AG08395 (cell line): ENCODE measurements at places on chromosomes 12 and 14.
A peak's percentile ranks its signal among the peaks of the same experiment; 100 is the strongest.

DNA sequence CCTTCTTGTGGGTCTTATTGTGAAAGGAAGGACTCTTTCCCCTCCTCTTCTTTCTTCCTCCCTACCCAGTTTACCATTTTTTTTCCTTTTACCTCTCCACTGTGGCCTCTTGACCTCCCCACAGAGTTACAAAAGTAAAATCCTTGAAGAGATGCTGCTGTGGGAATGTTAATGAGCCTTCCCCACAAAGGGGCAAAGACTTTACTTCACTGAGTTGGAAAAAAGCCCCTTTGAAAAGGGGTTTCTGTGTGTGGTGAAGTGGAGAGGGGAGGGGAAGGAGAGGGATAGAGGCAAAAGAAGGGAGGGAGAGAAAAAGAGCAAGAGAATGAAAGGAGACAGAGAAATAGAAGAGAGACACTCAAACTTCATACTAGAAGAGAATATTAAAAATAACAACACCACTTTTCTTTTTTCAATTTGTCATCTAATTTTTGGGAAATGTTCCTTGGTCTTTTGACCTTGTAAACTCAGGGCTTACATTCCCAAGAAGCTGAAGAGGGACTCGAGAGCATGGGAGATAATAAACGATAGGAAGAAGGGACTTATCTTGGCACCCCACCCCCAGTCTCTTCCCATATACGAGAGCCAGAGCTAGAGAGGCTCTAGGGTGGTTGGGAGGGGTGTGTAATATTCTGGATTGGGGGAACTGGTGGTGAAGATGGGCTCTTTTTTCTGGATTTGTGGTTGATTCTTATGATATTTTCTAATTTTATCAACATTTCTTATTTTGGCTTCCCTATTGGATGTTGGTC is 13.2 kb upstream of the SALL2 start:
- no peak for DNase-seq

- DNase-seq, result no peak
Observed at GRCh38 chr14:63361790-63362189, 43.1 kb upstream of the GPHB5 start.

GRCh38 chr12:103771466-103771865 is 69.6 kb downstream of the NT5DC3 start:
- DNase-seq, result peak; percentile 58

- no peak for DNase-seq
Observed at GRCh38 chr12:4802841-4803240, 82.6 kb downstream of the GALNT8 start.

DNA sequence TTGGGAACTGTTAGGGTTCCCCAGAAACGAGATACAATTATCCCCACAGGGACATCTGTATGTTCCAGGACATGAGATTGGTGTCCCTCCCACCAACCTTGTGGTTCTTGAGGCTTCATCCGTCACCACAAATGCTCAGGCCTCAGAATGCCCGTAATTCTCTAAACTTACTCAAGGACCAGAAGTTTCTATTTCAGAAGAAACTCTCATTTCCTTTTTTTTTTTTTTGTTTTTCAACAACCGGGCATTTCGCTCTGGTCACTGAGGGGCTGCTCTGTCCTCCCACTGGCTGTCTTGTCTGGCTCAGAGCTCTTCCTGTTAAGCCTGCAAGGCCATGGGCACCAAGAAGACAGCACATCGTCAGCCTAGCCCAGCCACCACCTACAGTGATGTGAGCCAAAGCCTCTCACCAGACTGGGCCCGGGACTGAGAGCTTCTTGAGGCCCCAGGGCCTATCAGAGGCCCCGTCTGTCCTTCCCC is 36.2 kb downstream of the VDR start:
- no peak for DNase-seq

DNA sequence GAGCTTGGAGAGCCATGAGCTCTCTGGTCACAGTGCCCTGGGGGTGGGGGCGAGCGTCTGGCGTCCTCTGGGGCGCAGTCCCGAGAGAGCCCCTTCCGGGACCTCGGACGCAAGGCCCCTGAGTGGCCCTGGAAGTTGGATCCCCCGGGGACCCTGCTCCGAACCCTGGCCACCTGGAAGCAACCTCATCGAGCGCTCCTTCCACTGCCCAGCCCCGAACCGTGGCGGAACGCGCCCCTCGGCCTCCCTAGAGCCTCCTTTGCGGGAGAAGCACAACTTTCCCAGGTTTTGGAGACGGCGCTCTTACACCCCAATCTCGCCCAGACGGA is 1.2 kb downstream of the NOS1 start:
- no peak for DNase-seq

DNA sequence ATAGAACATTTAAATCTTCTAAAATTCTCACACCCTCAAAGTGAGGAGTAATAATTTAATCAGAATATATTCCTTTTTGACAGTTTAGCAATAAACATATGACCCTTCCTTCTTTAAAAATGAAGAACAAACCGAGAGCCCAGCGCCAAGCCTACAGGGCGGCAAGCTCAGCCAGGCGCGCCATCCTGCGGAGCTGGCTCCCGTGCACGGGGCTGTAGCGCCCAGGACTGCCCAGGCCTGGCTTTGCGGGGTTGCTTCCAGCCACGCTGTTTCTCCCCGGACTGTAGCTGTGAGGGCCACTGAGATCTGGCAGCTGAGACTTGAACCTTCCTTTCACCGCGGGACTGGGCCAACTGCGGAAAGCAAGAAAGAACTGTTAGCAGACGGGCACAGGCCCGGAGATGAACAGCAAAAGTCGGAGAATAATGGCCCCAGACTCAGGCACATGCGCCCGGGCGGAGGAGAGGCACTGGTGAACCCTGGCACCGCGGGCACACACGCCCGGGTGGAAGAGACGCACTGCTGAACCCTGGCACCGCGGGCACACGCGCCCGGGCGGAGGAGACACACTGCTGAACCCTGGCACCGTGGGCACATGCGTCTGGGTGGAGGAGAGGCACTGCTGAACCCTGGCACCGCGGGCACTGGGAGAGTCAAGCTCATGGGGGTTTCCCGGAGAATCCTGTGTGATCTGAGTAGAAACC is 16.6 kb downstream of the PGAM5 start:
- DNase-seq, result no peak

- no peak for DNase-seq
Observed at GRCh38 chr14:32434180-32434579, 105.1 kb downstream of the AKAP6 start.

DNA sequence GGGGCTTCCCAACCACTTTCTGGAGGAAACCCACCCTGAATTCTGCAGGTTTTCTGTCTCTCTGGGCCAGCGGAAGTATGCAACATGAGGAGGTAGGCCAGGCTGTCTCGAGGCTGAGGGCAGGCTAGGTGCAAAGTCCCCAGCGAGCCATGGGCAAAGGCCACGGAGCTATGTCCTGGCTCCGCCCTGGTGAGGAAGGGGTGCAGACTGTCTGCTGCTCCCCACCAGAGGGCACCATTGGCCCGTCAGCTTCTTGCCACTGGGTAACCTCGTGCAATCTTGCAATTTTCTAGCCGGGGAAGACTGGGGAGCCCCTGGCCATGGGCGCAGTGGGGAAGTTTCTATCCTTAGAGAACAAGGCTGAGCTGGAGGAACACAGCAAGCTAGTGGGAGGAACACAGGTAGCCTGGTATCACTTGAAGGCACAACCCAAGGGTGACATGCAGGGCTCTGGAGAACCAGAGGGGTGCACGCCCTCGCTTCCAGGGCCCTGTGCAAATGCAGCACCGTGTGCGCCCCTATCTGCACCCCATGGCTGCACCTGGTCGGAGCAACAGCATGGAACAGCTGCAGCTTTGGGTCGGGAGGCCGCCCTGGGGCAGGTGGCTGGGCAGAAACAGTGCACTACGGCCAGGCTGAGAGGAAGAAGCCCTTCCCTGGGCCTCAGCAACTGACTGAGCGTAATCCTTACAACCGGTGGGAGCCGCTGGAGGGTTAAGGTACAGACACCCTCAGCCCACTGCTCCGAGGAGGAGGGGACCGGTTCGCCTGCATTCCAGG is 27.6 kb upstream of the RPLP0 start:
- DNase-seq, result peak; percentile 87

GRCh38 chr12:49777800-49778748 is 36.7 kb downstream of the TMBIM6 start:
- DNase-seq, result peak; percentile 62

DNA sequence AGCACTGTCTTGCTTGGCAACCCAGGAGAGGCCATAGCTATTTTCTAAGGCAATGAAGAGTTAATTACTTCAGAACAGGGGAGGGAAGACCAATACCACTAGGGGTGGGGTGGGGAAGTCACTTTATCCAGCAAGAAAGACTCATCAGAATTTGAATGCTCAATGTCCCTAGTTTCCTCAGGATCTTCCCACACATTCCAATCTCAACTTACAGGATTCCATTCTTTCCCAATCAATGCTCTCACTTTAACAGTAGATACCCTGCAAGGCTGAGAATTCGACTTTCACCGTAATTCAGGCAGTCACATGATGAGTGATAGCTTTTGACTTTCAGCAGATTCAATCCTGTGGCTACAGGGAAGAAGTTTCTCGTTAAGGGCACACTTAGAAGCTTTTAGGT is 526.6 kb upstream of the SEL1L start:
- no peak for DNase-seq

GRCh38 chr12:30934811-30935210 is 8.3 kb downstream of the TSPAN11 start:
- no peak for DNase-seq

DNA sequence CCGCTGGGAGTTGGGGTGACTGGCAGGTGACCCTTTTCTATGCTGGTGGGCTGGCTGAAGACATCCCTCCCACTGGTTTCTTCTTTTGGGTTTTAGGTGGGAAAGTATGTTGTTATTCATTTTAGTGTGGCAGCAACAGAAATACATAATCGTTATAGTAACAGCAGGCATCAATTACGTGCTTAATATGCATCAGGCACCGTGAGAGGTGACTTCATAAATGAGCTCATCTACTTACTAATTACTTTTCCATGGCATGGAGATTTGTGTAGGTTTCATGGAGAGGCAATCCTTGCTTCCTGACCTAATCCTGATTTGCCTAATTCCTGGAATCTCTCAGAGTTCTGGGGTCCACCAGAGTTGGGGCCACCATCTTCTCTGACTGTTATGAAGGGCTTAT is 13.4 kb upstream of the CELA1 start:
- no peak for DNase-seq

- DNase-seq, result peak; percentile 38
Observed at GRCh38 chr12:4164559-4165558, 108.7 kb upstream of the CCND2 start.

GRCh38 chr12:45257185-45257930 is 41.5 kb downstream of the ANO6 start:
- DNase-seq, result no peak

- no peak for DNase-seq
Observed at GRCh38 chr14:58702441-58703160, 64.8 kb downstream of the DACT1 start.

GRCh38 chr14:102625564-102626296 is 33.3 kb downstream of the RCOR1 start:
- DNase-seq, result no peak

DNA sequence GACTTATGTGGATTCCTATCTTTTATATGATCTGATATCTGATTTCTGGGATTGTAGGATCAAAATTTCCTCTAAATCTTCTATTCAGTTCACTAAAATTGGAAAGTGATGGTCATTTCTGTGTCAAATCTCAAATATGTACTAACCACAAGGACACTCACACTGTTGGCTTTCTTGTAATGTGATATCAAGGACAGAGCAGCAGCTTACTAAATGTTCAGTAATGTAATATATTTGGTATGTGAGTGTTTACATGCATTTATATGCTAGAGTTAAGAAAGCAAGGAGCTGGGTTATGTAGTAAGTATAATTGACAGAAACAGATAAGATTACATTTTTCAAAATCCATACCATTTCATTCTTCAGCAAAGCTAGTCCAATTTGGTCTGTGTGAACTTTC is 16.5 kb downstream of the PUS7L start:
- DNase-seq, result peak; percentile 64

DNA sequence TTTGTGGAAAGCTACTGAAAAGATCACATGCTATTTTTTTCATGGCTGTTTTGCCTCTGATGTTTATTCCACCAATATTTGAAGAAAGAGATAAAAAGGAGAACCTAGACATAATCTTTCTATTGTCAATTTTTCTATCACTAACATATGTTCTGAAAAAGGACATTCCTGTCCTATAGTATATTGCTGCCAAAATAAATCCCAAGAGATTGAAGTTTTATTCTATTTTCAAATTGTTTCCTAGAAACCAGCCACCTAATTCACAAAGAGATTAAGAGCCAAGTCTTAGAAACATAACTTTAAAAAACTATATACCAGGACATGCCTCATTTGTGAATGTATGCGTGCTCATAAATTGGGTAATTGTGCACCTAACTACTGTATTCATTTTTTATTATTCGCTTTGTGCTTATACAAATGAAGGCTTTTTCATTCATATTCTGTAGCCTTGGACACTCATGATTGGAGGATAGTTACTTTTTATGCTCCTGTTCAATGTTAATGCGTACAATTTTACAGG is 200.7 kb downstream of the FUT8 start:
- DNase-seq, result no peak

DNA sequence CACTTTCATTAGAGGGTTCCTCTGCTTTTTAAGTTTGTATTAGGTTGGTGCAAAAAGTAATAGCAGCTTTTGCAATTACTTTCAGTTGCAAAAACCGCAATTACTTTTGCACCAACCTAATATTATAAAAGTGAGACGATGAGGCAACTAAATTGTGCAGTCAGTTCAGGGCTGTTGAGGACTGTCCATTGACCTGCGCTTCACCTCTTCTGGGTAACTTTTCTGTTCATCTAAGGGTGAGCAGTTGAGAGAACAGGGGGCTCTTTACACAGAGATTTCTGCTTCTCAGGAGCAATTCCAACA is 191.3 kb downstream of the AACS start:
- DNase-seq, result no peak

GRCh38 chr12:68281322-68282077 is 28.1 kb upstream of the IL22 start:
- DNase-seq, result no peak

GRCh38 chr12:90074086-90074485 is 365.4 kb upstream of the ATP2B1 start:
- DNase-seq, result no peak

- no peak for DNase-seq
Observed at GRCh38 chr12:41224066-41224465, 35.9 kb downstream of the PDZRN4 start.

DNA sequence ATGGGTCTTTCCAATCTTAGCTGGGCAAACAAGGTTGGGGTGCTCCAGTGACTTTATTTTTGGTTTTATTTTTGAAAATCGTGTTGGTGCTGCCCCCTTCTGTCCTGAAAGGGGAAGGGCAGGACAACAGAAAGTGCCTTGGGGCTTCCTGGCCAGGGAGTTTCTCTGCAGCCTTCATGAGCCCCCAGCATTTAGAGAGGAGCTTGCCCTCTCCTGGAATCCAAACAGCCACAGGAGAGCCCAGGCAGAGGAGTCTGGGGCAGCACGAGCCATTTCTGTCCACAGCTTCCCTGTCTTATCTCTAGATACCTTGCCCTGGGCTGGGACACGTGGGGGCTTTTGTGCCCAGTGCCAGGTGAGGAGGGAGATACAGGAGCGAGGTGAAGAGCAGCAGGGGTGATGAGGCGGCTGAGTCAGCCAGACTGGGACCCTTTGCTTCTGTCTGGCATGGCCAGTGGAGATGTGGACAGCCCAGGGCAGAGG is 4.4 kb upstream of the C1RL start:
- DNase-seq, result peak; percentile 71

- no peak for DNase-seq
Observed at GRCh38 chr12:122204167-122205052, 901 bp downstream of the B3GNT4 start.

- no peak for DNase-seq
Observed at GRCh38 chr12:11917501-11917900, 153.2 kb upstream of the BCL2L14 start.

GRCh38 chr14:78610994-78611393 is 440.8 kb downstream of the NRXN3 start:
- DNase-seq, result no peak
